Stimulated activated effector memory CD8-positive, alpha-beta T cell treated with anti-CD3 and anti-CD28 coated beads, Interleukin-12 subunit alpha, Interleukin-12 subunit beta, amount 100 ng/mL, for 72 hours (primary cell): ENCODE measurements at places on chromosomes 4 and X.

GRCh38 chrX:151776181-151776731, 41.7 kb downstream of the CNGA2 start:
- no peak for DNase-seq

DNA sequence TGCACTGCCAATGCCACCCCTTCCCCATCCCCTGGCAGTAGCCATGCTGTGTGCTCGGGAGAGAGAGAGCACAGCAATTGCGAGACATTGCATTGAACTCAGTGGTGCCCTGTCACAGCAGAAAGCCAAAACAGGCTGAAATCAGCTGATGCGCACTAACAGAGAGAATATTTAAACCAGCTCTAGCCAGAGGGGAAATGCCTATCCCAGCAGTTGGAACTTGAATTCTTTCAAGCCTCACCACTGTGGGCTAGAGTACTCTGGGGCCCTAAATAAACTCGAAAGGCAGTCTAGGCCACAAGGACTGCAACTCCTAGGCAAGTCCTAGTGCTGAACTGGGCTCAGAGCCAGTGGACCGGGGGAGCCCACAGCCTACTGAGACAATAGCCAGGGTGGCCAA, 17.7 kb upstream of the RP2 start:
- DNase-seq: no peak

DNA sequence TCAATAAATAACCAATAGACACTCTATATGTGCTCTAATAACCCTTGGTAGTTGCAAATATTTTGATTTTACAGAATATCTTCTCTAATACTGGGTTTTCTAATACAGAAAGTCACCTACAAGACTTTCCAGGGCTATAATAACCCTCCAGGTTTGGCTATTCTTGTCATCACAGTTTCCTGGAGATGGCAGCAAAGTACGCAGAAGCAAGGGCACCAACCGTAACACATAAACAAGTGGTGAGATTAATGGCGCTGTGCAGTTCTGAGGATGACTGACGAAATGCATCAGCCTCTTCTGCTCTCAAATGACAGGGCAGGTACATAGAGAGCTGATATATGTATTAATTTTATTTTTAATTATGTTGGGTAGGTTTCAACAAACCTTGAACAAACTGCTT, 122.4 kb downstream of the C4orf33 start:
- no peak for DNase-seq

DNA sequence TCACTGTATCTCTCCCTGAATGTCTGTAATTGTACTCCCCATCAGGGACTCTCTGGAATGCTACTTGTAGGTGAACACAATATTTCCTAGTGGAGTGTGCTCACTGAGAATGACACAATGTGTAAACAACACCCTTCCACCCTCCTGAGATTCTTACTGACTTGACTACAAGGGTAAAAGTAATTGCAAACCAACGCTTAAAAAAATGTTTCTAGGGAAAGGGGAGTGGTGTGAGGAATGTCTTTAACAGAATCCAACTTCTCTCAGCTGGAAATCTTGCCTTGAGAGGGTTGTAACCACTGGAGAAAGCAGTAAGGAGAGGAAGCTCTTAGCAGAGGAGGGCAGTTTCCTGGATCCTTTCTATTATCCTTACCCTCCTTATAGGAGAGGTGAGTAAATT, 5.1 kb upstream of the RAPGEF2 start:
- DNase-seq: no peak
